ENCODE measurements at places on chromosomes 7 and 10.

DNA sequence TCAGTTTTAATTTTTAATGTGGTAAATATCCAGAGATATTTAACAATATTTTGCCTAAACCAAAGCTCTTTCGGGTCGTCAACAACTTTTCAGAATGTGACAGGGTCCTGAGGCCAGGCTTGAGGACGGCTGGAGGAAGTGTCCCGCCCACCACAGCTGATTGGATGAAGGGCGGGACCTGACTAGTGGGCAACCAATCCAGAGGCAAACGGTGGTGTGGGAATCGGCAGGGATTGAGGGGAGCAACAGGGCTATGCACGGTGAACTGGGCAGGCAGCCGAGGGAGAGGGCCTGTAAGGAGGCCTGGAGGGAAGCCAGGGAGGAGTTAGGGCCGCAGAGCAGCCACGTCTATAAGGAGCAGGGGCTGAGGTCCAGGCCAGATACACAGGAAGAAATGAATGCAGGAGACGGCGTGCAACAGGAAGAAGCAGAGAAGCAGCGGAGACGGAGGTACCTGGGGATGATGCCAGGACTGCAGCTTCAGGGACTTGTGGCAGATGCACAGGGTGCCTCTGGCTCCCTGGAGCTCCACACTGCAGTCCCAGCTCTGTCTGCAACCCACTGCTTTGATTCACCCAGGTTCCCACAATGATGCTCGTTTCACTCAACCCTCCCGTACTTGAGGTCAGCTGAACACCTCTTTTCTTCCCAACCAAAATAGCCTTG is 46.1 kb upstream of the ZMIZ1 start:
- peak; percentile 58 for DNase-seq

GRCh38 chr7:92623544-92623943 is 33.4 kb upstream of the FAM133B start:
- DNase-seq = no peak

GRCh38 chr10:67776371-67776770 is 61.6 kb downstream of the DNAJC12 start:
- no peak for DNase-seq

- DNase-seq = peak; percentile 97
These were observed 133.5 kb downstream of the BUB3 start for GRCh38 chr10:123287594-123288247.

DNA sequence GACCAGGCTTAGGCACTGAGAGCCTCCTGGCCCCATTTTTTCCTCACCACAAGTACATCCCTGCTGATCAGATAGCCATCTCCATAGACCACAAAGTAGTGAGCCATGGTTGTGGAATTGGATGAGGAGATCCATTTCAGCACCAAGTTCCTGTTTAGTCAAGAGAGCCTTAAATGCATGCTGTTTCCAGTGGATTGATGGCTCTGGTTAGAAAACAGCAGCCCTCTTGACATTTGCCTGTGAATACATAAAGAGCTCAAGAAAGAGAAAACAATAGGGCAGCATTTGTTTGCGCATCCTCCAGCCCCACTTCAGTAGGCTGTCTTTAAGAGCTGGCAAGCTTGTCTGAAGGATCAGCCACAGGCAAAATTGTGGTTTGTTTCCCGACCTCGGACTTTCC is 251.2 kb downstream of the POU6F2 start:
- no peak for DNase-seq

DNA sequence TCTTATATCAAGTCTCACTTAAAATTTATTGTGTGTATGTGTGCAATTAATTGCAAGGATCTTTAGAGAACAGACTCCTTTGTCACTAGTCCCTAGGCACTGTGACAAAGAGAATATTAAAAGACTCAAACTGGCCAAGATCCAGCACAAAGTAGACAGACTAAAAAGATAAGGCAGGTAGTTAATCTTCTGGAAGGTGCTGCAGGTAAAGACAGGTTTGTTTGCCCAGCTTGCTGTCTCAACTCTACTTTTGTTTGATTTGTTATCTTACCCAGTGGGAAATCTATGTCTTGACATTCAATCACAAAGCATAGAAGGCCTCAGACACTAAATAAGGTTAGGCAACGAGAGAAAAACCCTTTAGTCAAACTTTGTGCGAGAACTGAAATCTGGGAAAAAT is 807.9 kb upstream of the LRRN3 start:
- DNase-seq = no peak

DNA sequence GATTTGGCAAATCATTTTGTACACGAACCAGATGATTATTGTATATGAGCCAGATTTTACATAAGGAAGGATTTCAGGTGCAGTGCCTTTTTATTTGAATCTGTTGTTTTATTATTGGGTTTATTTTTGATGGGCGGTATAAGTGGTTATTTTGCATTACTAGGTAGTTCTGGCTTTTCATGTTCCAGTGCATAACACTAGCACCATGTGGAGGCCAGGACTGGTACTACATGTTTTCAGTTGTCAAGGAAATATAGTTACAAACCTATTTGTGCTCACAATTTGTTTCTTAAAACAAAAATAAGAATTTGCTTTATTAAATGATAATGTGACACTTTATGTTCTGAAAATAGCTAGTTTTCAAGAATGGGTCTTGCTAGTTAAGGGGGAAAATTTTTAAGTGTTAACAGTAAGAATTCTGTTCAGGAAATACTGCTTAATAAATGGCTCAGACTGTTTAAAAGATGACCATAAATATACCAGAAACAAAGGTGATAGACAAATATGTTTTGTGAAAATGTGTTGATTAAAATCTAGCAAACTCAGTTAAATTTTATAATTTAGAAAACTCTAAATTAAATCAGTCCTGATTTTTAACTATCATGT is 7.1 kb upstream of the SEMA3E start:
- DNase-seq = peak; percentile 37

GRCh38 chr7:139829775-139830117 is 682 bp downstream of the TBXAS1 start:
- no peak for DNase-seq

DNA sequence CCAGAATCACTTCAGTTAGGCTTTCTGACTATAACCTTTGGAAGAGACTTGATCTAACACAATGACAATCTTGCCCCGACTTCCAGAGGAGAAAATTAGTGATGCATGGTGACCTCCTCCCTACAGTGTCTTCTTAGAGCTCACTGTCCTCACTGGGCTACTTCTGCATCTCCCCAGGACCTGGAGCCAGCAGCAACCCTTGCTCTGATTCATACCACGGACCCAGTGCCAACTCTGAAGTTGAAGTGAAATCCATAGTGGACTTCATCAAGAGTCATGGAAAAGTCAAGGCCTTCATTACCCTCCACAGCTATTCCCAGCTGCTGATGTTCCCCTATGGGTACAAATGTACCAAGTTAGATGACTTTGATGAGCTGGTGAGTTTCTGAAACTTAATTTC is 12.6 kb downstream of the CPA2 start:
- no peak for DNase-seq

DNA sequence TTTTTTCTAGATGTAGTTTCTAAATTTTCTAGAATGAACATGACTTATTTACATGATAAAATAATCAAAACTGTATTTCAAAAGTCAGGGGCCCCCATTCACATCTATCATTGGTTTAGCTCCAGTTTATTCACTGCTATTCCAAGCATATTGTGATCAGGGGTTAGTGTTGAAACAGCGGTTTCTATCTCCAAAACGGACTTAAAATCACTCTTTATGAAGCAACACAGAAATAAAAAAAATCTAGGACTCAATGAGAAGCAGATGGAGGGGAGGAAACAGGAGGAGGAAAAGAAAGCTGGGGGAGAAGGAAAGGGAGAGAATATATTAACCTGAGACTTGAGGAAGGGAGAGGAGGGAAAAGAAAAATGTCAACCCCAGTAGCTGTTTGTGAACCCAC is 14.8 kb upstream of the CH25H start:
- DNase-seq = no peak

DNA sequence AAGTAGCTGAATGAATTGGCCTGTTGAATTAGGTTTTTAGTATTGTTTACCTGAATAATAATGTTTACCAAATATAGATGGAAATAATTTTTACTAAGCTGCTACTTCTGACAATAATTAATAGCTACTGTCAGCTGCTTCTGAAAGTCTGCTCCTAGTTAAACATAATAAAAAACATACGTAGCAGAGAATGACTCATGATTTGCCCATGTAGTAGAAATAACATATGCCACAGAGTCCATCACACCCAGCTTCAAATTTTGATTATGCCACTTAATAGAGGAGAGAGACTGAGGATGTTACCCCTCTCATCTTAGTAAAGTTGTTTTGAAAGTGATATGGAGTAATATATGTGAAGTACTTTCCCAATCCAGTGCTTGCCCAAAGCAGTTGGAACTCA is 57.6 kb upstream of the MDFIC start:
- peak; percentile 3 for DNase-seq

GRCh38 chr7:36838616-36839225 is 114.4 kb upstream of the AOAH start:
- no peak for DNase-seq

GRCh38 chr10:131277969-131278368 is 33.6 kb downstream of the TCERG1L start:
- no peak for DNase-seq

GRCh38 chr10:89861584-89862301 is 160.4 kb downstream of the KIF20B start:
- peak; percentile 74 for DNase-seq

DNA sequence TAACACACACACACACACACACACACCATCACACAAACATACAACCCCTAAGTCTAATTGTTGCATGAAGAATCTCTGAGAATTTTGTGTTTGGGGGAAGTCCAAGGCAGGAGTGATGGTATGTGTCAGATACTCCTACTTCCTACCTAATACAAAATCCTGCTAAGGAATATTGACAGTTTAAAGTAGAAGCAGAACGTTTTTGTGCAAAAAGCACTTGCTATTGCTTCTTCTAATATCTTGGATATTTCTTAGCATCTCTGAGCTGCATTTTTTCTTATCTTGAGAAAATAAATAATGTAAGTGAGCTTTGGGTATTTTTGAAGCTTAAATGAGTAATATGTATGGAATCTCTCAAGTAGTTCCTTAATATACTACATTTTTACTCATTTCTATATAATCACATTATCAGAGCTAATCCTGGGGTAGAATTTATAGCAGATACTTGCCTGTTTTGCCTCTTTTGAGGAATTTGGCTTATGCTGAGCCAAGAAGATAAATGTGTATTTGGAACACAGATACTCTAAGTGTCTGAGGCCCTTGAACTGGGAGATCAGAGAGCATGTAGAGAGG is 212.3 kb downstream of the DKK1 start:
- DNase-seq = no peak

DNA sequence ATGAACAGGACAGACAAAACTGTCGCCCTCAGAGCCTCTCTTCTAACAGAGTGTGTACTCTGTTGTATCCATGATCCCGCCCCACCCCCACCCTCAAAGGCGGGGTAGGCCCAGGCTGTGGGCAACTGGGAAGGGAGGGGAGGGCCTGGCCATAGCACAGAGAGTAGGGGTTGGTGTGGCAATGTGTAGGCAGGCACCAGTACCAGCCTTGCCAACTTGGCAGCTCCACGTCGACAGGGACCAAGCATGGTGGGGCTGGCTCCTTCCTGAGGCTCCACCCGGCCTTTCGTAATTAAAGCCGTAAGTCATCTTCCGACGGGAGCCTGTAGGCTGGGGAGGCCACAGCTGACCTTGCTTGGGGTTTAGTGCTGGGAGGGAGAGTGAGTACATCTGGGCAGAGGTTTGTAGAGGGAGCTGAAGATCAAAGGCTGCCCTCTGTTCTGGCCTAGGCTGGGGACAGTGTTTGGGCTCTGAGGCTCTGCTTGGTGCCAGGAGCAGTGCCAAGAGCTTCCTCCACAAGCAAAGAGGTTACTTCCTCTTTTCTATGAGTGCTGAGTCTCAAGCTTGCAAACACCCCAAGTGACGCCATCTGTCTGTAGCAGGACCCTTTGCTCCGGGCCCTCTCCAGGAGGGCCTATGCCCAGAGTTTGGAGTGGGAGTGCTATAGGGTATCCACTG is 121.6 kb downstream of the C10orf105 start:
- no peak for DNase-seq

- DNase-seq = no peak
These were observed 119.0 kb downstream of the VWC2 start for GRCh38 chr7:49892481-49892880.

DNA sequence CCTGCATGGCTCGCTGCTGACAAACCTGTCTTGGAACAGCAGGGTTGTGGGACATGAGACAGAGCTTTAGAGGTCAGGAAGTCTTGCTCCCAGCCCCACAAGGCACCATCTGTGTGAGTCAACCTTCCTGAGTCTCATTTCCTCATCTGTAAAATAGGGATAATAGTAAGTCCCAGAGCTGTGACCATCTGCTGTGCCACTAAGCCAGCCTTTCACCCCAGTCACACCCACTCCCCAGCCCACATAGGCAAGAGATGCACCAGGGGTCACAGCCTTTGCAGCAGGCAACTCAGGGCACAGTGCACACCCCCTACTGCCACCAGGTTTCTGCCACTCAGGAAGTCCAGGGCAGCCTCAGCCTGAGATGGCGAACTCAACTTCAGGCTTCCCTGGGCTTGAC is 29.4 kb upstream of the CDH23 start:
- no peak for DNase-seq

- peak; percentile 17 for DNase-seq
These were observed 68.9 kb downstream of the DYNC1I1 start for GRCh38 chr7:95840953-95841950.

- no peak for DNase-seq
These were observed 4.4 kb upstream of the GLI3 start for GRCh38 chr7:42241424-42241823.

DNA sequence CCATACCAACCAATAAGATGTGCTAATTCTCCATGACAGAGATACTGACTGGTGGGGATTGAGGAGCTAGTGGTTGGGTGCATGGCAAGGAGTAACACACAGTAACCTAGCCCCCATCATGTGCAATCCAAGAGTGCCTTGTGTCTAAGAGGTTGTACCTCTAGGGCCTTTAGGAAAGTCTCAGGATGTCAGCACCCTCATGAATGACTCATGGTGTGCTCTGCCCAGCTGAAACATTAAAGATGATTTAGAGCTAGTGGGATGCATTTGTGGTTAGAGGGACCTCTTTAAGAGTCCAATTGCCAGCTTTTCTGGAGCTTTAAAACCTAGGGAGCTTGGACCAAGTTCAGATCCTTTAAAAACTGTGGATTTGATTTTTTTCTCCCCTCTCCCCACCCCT is 181.1 kb downstream of the HERPUD2 start:
- DNase-seq = no peak

- DNase-seq = no peak
These were observed 15.1 kb downstream of the PSAP start for GRCh38 chr10:71835671-71836595.

- peak; percentile 16 for DNase-seq
These were observed 570 bp downstream of the BMS1 start for GRCh38 chr10:42783181-42783549.

GRCh38 chr10:71743866-71744265 is 24.3 kb upstream of the C10orf105 start:
- DNase-seq = no peak

DNA sequence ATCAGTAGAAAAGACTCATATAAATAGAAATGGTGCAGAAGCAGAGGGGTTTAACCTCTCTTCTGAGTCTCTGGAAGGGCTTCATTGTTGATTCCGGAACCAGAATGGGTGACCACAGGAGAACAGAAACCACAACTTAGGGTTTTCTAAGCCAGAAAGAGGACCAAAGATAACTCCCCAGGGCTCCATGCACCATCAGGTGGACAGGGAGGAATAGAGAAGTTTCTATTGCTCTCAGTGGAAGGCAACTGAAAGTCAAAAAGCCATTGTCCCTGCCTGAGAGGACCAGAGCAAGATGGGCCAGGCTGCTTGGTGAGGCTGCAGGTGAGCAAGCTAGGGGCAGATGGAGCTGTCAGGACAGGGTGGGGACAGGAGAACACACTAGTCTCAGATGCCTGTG is 14.6 kb upstream of the NPS start:
- no peak for DNase-seq

All from RWPE1 (cell line).